ENCODE measurements at places on chromosomes 4 and X.

DNA sequence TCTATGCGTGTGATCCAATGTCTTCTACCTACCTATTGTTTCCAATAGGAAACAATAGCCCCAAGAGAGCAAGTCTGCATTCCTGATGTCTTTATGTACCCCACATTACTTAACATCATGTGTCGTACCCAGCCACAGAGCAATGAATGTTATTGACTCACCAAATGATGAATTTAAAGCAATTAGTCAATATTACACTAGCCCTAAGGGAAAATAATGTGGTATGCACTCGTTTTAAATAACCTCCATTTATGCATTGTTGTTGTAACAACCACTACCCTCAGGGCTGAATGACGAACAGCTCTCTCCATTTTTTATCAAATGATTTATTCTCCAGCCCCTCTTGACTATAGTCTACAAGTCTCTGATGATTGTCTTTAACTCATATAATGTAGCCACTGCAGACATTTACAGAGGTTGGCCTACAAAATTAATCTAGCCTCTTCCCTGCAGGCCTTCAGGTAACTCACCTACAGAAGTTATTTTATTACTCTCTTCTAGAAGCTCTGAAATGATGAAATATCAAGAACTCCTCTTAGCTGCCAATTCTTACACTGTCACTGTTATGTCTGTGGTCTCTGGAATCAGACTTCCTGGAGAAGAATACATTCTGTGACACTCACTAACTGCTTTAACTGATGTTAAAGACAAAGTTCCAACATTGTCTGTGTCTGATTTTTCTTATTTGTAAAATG, 601.7 kb upstream of the GRIA3 start:
- DNase-seq = no peak

DNA sequence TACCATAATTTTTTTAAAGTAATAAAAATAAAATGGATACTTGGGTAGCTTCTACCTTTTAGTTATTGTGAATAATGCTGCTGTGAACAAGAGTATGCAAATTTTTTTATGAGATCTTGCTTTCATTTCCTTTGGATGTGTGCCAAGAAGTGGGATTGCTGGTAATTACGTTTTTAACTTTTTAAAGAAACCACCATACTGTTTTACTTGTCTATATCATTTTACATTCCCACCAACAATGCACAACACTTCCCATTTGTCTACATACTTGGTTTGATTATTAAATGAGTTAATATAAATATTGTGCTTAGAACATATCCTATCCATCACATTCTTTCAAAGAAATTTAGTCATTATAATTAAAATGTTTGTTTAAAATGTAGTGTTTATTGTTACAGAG, 3.9 kb upstream of the SULT1B1 start:
- no peak for DNase-seq

DNA sequence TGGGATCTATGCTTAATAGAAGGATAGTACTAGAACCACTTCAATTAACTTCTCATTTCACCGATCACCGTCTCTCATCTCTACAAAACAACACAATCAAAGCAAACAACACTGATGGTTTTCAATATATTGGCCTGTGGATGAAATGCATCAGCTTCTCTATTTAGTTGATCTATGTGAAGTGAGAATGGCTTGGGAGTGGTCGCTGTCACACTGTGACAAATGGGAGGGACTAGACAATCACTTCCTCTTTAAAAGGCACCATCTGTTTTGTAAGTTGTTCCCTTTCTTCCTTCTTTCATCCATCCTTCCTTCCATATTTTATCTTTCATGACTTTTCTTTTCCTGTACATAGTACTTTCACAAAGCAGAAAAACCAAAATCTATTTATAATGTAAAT, 23.9 kb upstream of the NWD2 start:
- DNase-seq = no peak

- no peak for DNase-seq
These were observed 819.1 kb upstream of the EPHA5 start for GRCh38 chr4:66489370-66489769.

GRCh38 chr4:84366161-84366560, 132.9 kb downstream of the NKX6-1 start:
- DNase-seq = no peak

DNA sequence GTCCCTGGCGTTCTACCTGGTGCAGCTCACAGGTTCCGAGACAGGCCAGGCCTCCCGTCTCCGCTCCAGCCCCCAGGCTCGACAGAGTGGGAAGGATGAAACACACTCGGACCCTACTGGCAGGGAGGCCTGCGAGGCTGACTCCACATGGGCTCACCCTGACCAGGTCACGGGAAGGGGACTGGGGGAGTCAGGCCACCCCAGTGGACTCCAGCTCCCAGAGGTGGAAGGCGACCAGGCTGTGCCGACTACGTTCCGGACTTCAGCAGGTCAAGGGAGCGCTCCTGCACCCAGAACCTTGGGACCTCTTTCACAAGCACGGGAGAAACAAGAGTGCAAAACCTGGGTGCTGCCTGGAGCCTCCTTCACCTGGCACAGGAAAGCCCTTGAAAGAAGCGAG, 4.6 kb upstream of the IRAK1 start:
- DNase-seq = no peak

- no peak for DNase-seq
These were observed 99.7 kb downstream of the FIP1L1 start for GRCh38 chr4:53477038-53477565.

DNA sequence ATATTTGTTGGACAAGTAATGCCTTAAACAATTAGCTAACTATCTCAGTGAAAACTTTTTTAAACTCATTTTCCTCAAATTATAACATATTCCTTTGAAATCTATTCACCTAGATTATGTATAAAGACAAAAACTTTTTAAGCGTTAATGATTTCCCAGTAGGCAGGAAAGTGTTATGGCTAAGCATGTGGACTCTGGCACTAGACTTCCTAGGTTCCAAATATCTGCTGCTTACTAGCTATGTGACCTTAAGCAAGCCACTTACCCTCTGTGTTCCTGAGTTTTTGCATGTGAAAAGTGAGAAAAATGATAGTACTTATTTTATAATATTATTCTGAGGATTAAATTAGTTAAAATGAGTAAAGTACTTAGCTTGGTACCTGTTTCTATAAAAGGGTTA, 301.8 kb downstream of the STPG2 start:
- DNase-seq = no peak

GRCh38 chrX:39661116-39661907, 436.4 kb downstream of the BCOR start:
- no peak for DNase-seq

- DNase-seq = no peak
These were observed 19.7 kb downstream of the GAB3 start for GRCh38 chrX:154731184-154731583.

DNA sequence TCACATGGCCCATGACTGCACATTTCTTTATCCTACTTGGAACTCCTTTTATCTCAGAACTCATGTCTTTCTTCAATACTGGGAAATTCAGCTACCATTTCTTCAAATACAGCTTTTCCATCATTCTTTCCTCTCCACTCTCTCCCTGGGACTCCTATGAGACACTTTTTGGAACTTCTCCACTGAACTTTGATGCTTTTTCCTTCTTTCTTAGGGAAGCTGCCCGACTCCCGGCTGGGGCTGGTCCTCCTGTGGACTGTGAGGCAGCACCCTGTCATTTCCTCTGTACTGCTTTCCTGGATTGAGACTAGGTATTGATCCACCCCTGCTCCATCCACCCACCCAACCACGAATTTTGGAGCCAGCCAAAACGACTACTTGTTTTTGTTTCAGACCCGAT, 40.0 kb downstream of the ZFYVE28 start:
- no peak for DNase-seq

DNA sequence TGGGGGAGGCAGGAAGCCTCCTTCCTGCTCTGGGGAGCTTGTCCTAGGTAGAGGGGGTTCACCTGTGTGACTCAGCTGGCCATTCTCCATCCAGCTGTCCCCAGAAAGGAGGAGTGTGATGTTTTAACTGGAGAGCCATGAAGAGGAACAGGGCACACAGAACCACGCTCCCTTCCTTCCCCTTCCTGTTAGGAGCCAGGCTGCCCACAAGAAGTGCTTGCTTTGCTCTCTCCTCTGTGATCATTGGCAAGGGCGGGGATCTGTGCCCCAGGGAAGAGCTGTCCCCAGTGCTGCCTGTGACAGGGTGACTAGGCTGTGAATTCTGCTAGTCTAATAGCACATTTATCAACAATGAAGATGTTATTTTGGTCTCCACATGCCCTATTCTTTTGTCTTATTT, 169.6 kb upstream of the GATB start:
- DNase-seq = no peak

DNA sequence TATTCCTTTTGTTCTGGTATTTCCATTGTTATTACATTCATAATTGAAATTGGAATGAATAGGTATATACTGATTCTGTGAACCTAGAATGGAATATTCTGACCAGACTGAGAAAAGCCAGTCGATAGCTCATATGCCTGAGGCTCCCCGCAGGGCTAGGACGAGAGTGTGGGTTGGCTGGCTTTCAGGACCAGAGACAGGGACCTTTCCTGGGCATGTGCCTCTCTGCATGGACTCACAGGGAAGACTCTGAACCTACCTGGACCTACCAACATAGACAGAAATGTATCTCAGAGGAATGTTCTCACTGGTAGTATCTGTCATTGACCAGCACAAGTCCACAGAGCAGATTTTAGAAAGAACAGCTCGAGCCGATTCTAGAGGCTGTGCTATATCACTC, 214.6 kb downstream of the FRMPD4 start:
- no peak for DNase-seq

DNA sequence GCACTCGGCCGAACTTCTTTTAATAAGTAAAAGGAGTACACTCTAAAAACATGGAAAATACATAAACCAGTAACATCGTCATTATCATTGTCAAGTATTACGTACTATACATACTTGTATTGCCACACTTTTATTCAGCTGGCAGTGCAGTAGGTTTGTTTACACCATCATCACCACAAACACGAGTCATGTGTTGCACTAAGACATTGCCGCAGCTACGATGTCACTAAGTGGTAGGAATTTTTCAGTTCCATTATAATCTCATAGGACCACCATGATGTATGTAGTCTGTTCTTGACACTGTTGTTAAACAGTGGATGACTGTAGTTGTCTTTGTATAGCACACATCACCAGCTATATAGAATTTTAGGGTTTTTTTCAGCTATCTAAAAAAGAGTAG, 48.0 kb upstream of the TMEM131L start:
- no peak for DNase-seq

GRCh38 chrX:52425775-52426174, 57.0 kb downstream of the XAGE2 start:
- no peak for DNase-seq

DNA sequence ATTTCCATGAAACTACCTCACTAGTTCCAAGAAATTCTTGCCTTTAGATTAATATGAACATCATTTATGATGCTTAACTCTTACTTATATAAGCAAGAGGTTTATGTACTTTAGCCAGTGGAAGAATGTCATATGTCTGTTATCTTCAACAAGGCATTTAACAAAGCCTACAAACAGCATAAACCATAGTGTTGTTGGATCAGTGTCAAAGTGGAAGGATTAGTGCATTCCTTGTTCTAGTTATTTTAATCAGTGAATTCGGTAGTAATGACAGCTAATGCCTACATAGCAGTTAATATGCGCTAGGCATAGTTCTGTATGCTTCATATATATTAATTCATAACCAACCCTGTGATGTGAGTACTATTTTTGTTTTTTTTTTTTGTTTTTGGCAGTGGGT, 3.1 kb downstream of the PI4K2B start:
- no peak for DNase-seq

- DNase-seq = no peak
These were observed 214.6 kb upstream of the FAM241A start for GRCh38 chr4:111930659-111931058.

DNA sequence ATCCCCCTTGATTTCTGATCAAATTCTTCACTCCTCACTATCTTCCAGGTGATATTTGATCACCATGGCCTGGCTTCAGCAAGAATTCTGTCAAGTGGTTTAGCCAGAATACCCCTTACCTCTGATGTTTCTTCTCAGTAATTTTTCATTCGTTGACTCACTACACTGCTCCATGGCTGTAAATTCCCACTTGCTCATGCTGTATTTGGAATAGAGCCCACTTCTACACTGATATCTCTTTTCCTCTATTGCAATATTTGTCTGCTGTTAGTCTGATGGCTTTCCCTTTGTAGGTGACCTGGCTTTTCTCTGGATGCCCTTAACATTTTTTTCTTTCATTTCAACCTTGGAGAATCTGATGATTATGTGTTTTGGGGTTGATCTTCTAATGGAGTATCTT, 73.9 kb upstream of the DIPK2B start:
- no peak for DNase-seq

DNA sequence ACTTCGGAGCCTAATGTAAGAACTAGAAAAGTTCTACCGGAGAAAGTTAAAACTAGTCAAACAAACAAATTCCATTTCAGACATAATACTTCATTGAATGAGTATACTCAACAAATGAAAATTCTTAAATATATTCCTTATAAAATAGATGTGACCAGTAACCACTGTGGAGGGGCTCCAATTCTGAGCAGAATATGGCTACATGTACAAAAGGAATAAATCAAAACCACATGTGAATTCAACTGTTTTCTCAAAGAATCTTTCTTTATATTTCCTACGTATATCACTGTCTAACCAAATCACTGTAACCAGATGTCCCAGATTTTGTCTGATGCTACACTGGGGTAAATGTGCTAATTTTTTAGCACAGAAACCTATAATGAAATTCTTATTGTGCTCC, 49.0 kb downstream of the HTN1 start:
- no peak for DNase-seq

DNA sequence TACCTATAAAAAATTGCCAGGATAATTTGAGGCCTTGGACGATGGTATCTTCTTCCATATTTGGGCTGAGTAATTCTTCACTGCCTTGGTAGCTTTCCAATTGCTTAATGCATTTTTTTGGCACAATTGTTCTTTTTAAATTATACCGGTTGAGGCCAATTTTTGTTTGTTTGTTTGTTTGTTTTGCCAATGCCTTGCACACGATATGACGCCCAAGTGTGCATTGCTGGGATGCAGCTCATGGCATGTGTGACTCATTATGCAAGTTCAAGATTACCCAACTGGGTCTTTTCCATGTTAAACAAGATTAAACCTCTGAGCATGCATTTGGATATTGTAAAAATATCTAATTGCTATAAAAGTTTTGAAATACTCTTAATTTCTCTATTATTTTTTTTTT, 71.1 kb upstream of the KCNIP4 start:
- no peak for DNase-seq

- no peak for DNase-seq
These were observed 825.7 kb downstream of the TECRL start for GRCh38 chr4:63583561-63583960.

DNA sequence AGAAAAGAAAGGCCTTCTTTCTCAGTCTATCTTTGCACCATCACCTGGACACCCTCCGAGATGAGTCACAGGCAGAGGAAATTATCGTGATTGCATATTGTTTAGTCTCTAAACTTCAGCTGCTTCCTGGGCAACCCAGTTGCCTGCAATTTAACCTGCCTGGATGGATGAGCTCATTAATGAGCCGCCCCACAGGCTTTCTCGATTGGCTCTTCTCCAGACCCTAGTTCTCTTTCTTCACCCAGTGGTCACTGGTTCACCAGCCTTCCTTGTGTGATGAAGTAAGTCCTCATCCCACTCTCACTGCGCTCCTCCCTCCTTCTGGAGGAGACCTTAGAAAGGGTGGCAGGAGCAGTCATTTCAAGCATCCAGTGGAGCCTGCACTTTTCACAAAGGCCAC, 94.4 kb downstream of the SOWAHB start:
- no peak for DNase-seq

GRCh38 chrX:47321386-47321785, 49.0 kb upstream of the ZNF157 start:
- no peak for DNase-seq

- DNase-seq = no peak
These were observed 1.0 kb upstream of the GUCY1B1 start for GRCh38 chr4:155757745-155758265.

- DNase-seq = no peak
These were observed 486.7 kb upstream of the MAGEB2 start for GRCh38 chrX:29728639-29729038.
